ENCODE measurements at places on chromosomes 6 and 20. TPM values are rescaled to one million over a fixed set of nuclear protein-coding genes. Genes with fewer than 3 reads are reported as not detected.

DNA sequence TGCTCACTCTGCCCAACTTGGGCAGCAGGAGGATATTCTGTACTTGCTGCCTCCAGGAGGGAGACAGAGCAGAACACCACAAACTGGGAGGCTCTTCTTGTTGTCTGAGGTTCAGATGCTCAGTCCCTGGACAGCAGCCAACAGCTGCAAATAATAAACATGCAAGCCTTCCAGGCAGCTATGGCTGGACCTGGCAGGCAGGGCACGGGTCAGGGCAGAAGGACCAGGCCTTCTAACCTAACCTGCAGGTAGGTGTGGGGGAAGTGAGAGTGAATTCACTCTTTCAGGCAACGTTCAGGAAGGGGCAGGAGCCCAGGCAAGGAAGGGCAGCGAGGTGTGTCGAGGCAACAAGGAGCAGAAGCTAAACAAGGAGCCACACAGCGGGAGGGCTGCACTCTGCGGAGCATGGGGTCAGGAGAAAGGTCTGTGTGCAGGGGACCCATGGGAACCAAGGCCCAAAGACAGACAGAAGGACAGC, 31.5 kb downstream of the NINL start:
- H3K4me3 ChIP-seq, result no peak overlapping the region
- no peak for DNase-seq
- no peaks in the 10 kb centered on the region for H3K4me1 ChIP-seq
- H3K36me3 ChIP-seq, result no peaks in the 10 kb centered on the region
- no peaks in the 10 kb centered on the region for H3K27me3 ChIP-seq

DNA sequence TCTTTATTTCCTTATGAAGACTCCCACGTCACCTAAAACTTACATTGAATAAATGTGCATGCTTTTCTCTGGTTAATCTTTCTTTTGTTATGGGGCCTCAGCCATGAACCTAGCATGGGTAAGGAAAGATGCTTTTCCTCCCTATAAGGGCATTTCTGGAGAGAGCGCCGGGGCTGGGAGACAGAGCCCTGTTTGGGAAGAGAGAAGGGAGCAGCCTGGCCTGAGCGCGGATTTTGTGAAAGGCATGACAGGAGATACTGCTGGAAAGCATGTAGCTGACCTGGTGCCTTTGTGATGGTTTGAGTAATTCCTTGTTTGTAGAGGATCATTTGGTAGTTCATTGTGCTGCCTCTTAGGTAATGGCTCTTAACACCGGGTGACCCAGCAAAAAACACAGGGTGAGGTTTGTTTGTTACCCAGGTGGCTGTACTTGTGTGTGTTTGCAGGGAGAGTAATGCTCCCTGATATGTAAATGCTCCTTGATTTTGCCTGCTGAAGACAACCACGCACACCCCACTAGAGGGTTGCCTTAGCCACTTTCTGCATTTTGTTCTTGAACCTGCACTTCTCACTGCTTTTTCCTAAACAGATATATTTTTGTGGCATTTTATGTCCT, 59.2 kb downstream of the ANKRD6 start:
- DNase-seq, result no peak
- H3K36me3 ChIP-seq, result no peaks in the 10 kb centered on the region
- H3K4me1 ChIP-seq, result no peaks in the 10 kb centered on the region
- no peak overlapping the region for H3K27ac ChIP-seq
- H3K4me3 ChIP-seq, result no peak overlapping the region

DNA sequence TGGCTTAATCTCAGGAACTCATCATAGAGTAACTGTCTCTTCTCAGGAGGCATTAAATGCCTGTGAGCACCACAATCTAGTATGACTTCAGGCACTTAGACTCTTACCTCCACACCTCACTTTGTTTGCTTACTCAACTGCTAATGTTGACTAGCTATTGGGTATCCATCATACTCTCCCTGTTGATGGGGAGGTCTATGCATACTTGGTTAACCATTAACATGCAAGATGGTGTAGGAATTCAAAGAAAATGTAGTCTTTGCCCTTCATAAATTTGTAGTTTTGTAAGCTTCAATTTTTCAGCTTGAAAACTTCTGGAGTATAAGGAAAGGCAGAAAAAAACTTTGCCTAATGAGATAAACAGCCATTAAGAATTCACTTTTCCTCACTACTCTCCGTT, 501.0 kb upstream of the MARCKS start:
- H3K4me3 ChIP-seq, result no peak overlapping the region
- no peak overlapping the region for H3K27ac ChIP-seq
- DNase-seq, result no peak
- H3K27me3 ChIP-seq, result no peaks in the 10 kb centered on the region
- no peaks in the 10 kb centered on the region for H3K4me1 ChIP-seq

DNA sequence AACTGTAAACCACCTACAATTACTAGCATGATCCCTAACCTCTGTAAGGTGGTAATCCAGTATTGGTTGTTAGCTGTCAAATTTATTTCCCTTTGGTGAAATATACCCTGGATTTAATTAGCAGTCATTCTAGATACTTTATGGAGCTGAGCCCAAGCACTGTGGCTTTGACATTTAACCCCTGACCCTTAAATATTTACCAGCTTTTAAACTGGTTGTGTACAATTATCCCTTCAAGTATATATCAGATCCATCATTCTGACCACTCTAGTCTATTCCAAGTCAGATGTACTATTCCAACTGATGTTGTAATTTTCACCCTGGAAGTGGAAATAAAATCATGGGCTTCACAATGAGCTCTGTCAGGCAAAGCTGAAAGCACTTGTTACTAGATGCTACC, 229.6 kb downstream of the FOXC1 start:
- H3K27me3 ChIP-seq, result no peaks in the 10 kb centered on the region
- H3K4me3 ChIP-seq, result no peak overlapping the region
- H3K4me1 ChIP-seq, result no peaks in the 10 kb centered on the region
- no peak for DNase-seq
- no peaks in the 10 kb centered on the region for H3K36me3 ChIP-seq

GRCh38 chr6:29793796-29794195, 33.8 kb upstream of the HLA-G start:
- DNase-seq, result no peak
- peaks cover 14% of the 10 kb centered on the region for H3K4me1 ChIP-seq
- H3K27ac ChIP-seq, result no peak overlapping the region
- H3K27me3 ChIP-seq, result no peaks in the 10 kb centered on the region

DNA sequence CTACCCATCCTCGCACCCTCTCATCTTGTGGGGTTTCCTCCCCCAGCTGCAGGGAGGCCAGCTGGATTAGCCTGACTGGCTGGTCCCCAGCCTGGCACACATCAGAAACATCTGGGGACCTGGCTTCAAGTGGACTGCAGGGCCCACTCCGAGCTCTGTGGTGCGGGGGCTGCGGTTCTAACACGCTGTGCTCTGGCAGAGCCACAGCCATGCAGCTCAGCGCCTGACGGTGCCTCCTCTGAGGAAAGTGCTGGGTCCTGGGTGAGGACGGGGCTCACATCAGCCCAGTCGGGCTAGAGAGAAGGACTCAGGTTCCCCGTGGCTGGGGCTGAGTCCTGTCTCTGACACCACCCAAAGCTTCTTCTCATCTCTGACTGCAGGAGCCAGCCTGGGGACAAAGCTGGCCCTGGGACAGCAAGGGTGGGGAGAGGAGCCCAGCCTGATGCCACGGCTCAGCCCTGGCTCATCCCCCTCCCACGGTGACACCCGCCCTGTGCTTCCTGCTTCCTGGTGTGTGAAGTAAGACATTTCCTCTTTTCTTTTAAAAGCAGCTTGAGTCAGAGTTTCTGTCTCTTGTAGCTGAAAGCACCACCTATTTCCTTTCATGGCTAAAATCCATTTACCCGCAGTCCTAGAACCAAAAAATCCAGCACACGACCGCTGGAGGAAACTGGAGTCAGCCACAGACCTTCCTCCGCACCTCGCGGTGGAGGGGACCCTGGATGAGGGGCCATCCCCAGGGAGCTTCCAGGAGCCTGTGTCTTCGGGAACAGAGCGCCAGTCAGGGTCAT, 127.4 kb upstream of the AFDN start:
- peak; percentile 93 for DNase-seq
- H3K4me3 ChIP-seq, result peak overlapping the region; percentile 26
- peaks cover 28% of the 10 kb centered on the region for H3K4me1 ChIP-seq
- peak overlapping the region; percentile 88 for H3K27ac ChIP-seq

DNA sequence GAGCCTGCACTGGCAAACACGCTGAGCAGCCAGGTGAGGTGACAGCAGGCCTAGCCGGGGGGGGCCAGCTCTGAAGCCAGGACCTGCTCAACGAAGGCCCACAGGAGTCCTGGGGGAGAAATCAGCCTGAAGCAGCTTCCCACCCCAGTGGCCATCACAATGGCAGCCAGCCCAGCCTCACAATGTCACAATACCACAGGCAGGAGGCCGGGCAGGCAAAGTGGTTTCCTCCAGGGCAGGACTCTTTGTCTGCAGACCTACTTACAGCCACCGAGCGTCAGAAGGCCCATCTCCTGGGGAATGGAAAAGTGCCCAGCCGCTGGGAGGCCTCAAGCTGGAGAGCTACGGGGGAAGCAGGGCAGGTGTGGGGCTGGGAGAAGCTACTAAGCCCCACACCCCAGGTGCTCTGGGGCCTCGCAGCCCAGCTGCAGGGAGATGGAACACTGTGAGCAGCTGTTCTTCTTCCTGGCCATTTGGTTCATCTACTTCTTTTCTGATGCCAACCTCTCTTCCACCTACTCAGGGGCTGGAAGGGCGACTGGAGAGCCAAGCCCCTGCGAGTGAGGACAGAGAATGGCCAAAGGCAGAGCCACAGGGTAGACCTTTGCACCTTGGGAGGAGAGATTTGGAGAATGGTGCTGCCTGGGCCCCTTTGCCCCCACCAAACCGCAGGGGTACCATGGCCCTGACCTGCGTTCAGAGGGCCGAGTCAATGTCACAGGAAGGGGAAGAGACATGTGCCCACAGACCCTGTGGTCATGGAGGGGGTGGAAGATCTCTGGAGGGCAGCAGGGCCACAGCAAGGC, 22.3 kb upstream of the AVP start:
- DNase-seq, result no peak
- no peak overlapping the region for H3K27ac ChIP-seq
- peaks cover 6% of the 10 kb centered on the region for H3K4me1 ChIP-seq
- no peak overlapping the region for H3K4me3 ChIP-seq
- peaks cover 19% of the 10 kb centered on the region for H3K36me3 ChIP-seq
- H3K27me3 ChIP-seq, result no peaks in the 10 kb centered on the region

DNA sequence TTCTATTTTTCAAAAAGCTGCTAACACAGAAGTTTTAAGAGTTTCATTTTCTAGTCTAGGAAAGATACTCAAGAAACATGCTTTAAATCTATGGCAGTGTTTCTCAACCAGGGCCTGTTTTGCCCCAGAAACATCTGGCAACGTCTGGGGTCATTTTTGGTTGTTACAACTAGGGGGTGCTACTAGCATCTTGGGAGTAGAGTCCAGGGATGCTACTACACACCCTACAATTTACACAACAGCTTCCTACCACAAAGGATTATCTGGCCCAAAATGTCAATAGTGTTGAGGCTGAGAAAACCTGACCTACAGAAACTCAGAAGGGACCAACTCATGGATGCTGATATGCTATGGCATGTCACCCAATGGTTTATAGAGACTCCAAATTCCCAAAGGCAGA, 24.4 kb downstream of the SERAC1 start:
- H3K4me1 ChIP-seq, result no peaks in the 10 kb centered on the region
- H3K36me3 ChIP-seq, result peaks cover 65% of the 10 kb centered on the region
- no peak overlapping the region for H3K27ac ChIP-seq

DNA sequence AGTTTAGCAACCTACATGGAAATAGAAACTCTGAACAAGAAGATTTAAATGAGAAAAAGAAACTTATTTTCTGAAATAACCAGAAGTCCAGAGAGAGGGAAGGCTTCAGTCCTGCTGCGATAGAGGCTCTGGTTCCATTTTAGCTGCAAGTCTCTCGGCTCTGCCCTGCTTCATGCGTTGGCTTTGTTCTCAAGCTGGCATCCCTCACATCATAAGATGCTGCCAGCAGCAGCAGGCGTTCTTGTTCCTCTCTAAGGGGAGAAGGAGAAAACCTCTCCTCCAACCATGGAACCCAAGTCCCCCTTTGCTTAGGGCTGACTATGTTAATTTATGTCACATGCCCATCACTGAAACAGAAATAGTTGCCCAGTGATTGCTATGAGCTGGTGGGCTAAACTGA, 46.4 kb upstream of the PMEPA1 start:
- no peak overlapping the region for H3K4me3 ChIP-seq
- no peaks in the 10 kb centered on the region for H3K4me1 ChIP-seq
- no peaks in the 10 kb centered on the region for H3K36me3 ChIP-seq
- no peak for DNase-seq

The GSTA2 gene
- total RNA-seq, result not detected

The COL19A1 gene
- 9.2 TPM for total RNA-seq

The CGAS gene
- 24.3 TPM for total RNA-seq

The EBF4 gene
- 3.9 TPM for total RNA-seq

The CCN2 gene
- total RNA-seq, result 392 TPM

All from spleen (tissue), 13 donors.